Temporal lobe (tissue), 4 donors: ENCODE measurements at places on chromosomes 13 and 19. TPM values are rescaled to one million over a fixed set of nuclear protein-coding genes. Genes with fewer than 3 reads are reported as not detected.

The CATSPERD gene
- 0.25 TPM for total RNA-seq

The GIPR gene
- 0.25 TPM for total RNA-seq

The IFT88 gene
- 20.2 TPM for total RNA-seq

The IL17D gene
- 9.1 TPM for total RNA-seq

The ZNF665 gene
- total RNA-seq = 2.7 TPM

The CDC37 gene
- total RNA-seq = 39.8 TPM

The ERICH6B gene
- total RNA-seq = 0.25 TPM

The NFIX gene
- 185 TPM for total RNA-seq

The TINCR gene
- total RNA-seq = 0.49 TPM

The CYP2F1 gene
- not detected for total RNA-seq

The PSG2 gene
- not detected for total RNA-seq

The PRTN3 gene
- total RNA-seq = 1.5 TPM

The CNFN gene
- total RNA-seq = not detected

The CEACAM16 gene
- not detected for total RNA-seq

The ACP7 gene
- total RNA-seq = not detected

The APLP1 gene
- 162 TPM for total RNA-seq

The SYCN gene
- total RNA-seq = not detected
